ENCODE measurements at places on chromosomes 5 and 9. TPM values are rescaled to one million over a fixed set of nuclear protein-coding genes. Genes with fewer than 3 reads are reported as not detected.

GRCh38 chr5:106489004-106489403 is 1181.7 kb downstream of the EFNA5 start:
- H3K36me3 ChIP-seq: no peaks in the 10 kb centered on the region
- no peaks in the 10 kb centered on the region for H3K27me3 ChIP-seq
- no peak for DNase-seq

DNA sequence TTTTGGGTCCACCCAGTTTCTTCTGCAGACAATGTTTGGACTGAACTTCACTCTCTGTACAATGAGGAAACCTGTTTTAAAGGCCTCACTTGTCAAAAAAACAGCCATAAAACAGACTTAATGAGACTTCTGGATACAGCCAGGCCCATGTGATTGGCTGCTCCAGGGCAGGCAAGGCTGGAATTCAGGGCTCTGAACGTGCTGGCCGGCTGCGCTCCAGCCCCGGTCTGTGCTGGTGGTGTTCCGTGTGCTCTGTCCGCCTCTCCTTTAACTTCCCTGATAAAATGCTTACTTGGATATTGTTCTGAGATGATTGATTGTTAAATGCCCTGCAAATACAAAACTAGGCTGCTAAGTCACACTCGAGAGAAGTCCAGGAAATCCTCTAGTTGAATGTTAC is 131.2 kb upstream of the KLF4 start:
- H3K27me3 ChIP-seq: no peaks in the 10 kb centered on the region
- no peaks in the 10 kb centered on the region for H3K36me3 ChIP-seq
- peaks cover 29% of the 10 kb centered on the region for H3K4me1 ChIP-seq
- peak overlapping the region; percentile 27 for H3K27ac ChIP-seq

Gene C1QTNF2
- total RNA-seq: 1.7 TPM

GRCh38 chr5:115840873-115841272 is 492 bp downstream of the ATG12 start:
- DNase-seq: no peak
- H3K36me3 ChIP-seq: peaks cover 17% of the 10 kb centered on the region
- peak overlapping the region; percentile 86 for H3K4me3 ChIP-seq
- peaks cover 61% of the 10 kb centered on the region for H3K4me1 ChIP-seq

DNA sequence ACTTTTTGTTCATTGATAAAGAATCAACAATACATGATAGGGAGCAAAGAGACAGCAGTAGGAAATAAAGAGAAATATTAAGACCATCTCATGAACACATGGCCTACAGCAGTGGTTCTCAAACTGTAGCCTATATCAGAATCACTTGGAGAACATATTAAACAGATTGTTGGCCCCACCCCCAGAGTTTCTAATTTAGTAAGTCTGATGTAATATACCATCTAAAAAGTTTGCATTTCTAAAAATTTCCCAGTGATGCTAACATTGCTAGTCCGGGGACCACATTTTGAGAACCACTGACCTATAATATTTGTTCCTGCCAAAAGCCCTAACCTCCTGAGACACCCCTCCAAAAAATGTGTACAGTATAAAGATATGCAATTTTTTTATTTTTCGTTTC is 306.2 kb upstream of the NREP start:
- H3K4me3 ChIP-seq: no peak overlapping the region
- H3K36me3 ChIP-seq: no peaks in the 10 kb centered on the region
- H3K27ac ChIP-seq: no peak overlapping the region
- H3K4me1 ChIP-seq: no peaks in the 10 kb centered on the region
- DNase-seq: no peak
- H3K27me3 ChIP-seq: no peaks in the 10 kb centered on the region

Gene PRLR
- 13.3 TPM for total RNA-seq

Gene PLEKHG4B
- total RNA-seq: 0.74 TPM

GRCh38 chr5:58475404-58475803 is 15.5 kb upstream of the PLK2 start:
- no peaks in the 10 kb centered on the region for H3K27me3 ChIP-seq
- no peaks in the 10 kb centered on the region for H3K36me3 ChIP-seq
- no peaks in the 10 kb centered on the region for H3K4me1 ChIP-seq
- no peak overlapping the region for H3K27ac ChIP-seq
- H3K4me3 ChIP-seq: no peak overlapping the region

GRCh38 chr5:128644863-128645262 is 106.8 kb upstream of the FBN2 start:
- H3K36me3 ChIP-seq: no peaks in the 10 kb centered on the region
- H3K27ac ChIP-seq: no peak overlapping the region
- H3K4me1 ChIP-seq: no peaks in the 10 kb centered on the region
- no peak for DNase-seq
- H3K4me3 ChIP-seq: no peak overlapping the region

GRCh38 chr9:38066914-38067858 is 1.8 kb downstream of the SHB start:
- H3K4me3 ChIP-seq: peak overlapping the region; percentile 91
- peak overlapping the region; percentile 87 for H3K27ac ChIP-seq
- no peak for DNase-seq
- H3K27me3 ChIP-seq: no peaks in the 10 kb centered on the region
- no peaks in the 10 kb centered on the region for H3K36me3 ChIP-seq
- H3K4me1 ChIP-seq: peaks cover 56% of the 10 kb centered on the region

- no peaks in the 10 kb centered on the region for H3K36me3 ChIP-seq
- no peak overlapping the region for H3K4me3 ChIP-seq
- no peaks in the 10 kb centered on the region for H3K27me3 ChIP-seq
- DNase-seq: no peak
- H3K4me1 ChIP-seq: peaks cover 83% of the 10 kb centered on the region
- no peak overlapping the region for H3K27ac ChIP-seq
These were observed 7.5 kb downstream of the NDFIP1 start for GRCh38 chr5:142115937-142116614.

Gene LRRC26
- not detected for total RNA-seq

DNA sequence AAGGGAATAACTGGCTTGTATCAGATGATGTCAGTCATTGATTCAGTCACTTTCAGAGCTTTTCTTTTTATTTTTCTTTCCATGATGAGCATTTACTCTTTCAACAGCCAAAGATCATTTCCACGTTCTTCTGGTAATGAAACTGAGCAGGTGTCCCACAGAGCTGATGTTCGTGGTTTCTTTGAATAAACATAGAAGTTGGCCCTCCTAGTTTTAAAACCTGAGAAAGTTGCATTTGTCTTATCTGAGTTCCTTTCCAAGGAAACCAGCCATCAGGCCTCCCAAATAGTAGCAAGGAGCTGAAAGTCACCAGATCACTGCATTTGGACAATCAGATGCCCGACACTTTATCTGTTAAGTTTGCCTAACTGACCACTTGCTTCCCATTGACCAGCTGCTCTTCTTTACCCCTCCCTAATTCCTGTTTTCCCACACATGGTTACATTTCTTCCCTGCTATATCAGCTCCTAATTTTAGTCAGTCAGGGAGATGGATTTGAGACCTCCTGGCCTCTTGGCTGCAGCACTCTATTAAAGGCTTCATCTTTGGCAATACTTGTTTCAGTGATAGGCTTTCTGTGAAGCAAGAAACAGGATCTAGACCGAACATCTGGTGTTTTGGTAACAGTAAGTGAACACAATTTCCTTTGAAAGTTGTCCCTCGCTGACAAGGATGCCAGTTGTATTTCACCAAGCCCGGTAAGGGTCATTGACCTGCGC is 420.8 kb downstream of the CHSY3 start:
- H3K27me3 ChIP-seq: no peaks in the 10 kb centered on the region
- no peak overlapping the region for H3K4me3 ChIP-seq
- no peaks in the 10 kb centered on the region for H3K4me1 ChIP-seq
- no peak for DNase-seq
- no peak overlapping the region for H3K27ac ChIP-seq

Gene NDUFS6
- total RNA-seq: 26.8 TPM

GRCh38 chr9:136544548-136544963 is 1.3 kb downstream of the NOTCH1 start:
- DNase-seq: no peak
- peak overlapping the region; percentile 96 for H3K27ac ChIP-seq
- H3K4me1 ChIP-seq: peaks cover 82% of the 10 kb centered on the region

DNA sequence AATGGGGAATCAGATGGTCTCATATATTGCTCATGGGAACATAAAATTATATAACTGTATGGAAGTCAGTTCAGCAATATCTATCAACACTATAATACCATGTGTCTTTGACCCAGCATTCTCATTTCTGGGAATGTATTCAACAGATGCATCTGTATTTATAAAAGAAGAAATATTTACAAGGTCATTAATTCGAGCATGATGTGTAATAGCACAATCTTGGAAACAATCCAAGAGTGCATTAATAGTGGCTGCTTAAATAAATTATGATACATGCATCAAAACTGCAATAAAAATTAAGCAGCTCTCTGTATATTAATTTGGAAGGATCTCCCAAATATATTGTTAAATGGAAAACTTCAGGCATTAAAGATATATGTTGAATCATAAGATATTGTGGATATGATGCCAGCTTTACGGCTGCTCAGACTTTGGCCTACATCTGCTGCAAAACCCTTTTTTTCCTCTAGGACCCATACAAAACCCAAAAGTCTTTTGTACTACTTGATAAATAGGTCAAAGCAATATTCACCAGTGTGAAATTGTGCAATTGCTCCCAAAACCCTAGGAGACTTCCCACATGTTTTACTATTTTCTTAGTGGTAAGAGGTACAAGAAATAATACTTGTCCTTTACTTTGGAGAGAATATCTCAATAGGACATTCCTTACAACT is 45.3 kb upstream of the ISOC1 start:
- H3K27me3 ChIP-seq: no peaks in the 10 kb centered on the region
- no peak for DNase-seq
- no peak overlapping the region for H3K27ac ChIP-seq
- peaks cover 18% of the 10 kb centered on the region for H3K4me1 ChIP-seq

Gene TEX48
- total RNA-seq: not detected

Gene OR1Q1
- total RNA-seq: not detected

Gene SOX30
- total RNA-seq: not detected

Gene OTULINL
- total RNA-seq: 8.8 TPM

GRCh38 chr5:37893434-37894134 is 53.7 kb upstream of the GDNF start:
- no peaks in the 10 kb centered on the region for H3K4me1 ChIP-seq
- H3K36me3 ChIP-seq: no peaks in the 10 kb centered on the region
- no peaks in the 10 kb centered on the region for H3K27me3 ChIP-seq

Gene MARVELD2
- total RNA-seq: 6.4 TPM

Gene TEK
- 12.5 TPM for total RNA-seq

DNA sequence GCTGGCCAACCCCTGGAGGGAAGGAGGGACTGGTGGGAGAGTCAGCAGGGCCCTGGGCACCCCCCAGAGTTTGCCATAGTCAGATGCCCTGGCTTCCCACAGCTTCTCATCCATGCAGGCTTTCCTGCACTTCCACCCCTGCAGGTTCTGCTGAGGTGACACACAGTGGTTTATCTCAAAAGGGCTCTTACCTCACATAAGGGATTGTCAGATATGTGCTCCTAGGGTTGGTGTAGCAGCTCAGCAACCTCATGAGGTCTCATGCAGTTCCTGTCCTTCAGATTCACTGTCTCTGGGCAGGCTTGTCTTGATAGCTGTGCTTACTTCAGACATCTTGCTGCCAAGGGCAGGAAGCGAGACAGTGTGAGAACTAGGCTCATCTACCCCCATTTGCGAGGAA is 143.4 kb downstream of the KDM4C start:
- no peak for DNase-seq
- H3K27me3 ChIP-seq: no peaks in the 10 kb centered on the region
- H3K4me1 ChIP-seq: peaks cover 6% of the 10 kb centered on the region
- H3K27ac ChIP-seq: no peak overlapping the region
- H3K4me3 ChIP-seq: no peak overlapping the region

Gene PCDHGA12
- total RNA-seq: 10.6 TPM

Gene SLC36A3
- total RNA-seq: not detected

Gene C9orf153
- total RNA-seq: not detected

Gene CTXN3
- total RNA-seq: not detected

- DNase-seq: no peak
- H3K27me3 ChIP-seq: no peaks in the 10 kb centered on the region
- H3K4me1 ChIP-seq: no peaks in the 10 kb centered on the region
- H3K36me3 ChIP-seq: peaks cover 4% of the 10 kb centered on the region
These were observed 15.7 kb downstream of the NUDT12 start for GRCh38 chr5:103546858-103547257.

Gene SPINK6
- not detected for total RNA-seq

Gene SLC4A9
- 0.25 TPM for total RNA-seq

DNA sequence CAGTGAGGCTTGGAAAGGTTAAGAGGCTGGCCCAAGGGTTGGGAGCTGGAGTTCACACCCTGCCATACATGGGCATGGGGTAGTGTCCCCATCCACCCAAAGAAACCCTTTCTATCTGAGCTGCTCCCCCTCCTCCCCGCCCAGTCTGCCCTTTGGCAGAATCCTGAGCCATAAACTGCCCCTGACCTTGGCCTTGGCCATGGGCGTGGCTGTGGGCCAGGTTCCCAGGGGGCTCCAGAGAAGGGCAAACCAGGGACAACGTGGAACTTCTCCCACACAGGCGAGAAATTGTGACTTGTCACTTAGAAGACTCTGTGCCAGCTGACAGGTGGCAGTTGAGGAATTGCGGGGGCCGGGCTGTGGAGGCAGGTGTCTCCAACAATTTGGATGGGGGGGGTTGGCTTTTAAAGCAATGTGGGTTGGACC is 4.8 kb downstream of the FAM78A start:
- no peaks in the 10 kb centered on the region for H3K27me3 ChIP-seq
- no peak overlapping the region for H3K4me3 ChIP-seq
- H3K4me1 ChIP-seq: peaks cover 4% of the 10 kb centered on the region
- no peak for DNase-seq

Gene ZNF454
- total RNA-seq: 3.4 TPM

DNA sequence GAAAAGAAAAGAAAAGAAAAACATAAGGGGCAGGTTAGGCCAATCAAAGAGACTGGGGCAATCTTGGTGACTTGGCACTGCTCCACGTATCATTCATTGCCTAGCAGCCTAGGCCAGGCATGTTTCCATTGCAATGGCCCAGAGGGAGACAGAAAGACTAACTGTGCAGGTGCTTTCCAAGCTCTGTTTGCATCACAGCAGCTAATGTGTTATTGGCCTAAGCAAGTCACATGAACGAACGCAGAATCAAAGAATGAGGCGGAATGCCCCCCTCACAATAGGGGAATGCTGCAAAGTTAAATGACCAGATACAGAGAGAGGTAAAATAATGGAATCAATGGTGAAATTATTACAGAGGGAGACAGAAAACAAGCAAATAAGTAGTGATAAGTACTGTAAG is 11.1 kb upstream of the VPS13A start:
- no peak for DNase-seq
- no peaks in the 10 kb centered on the region for H3K27me3 ChIP-seq
- H3K4me1 ChIP-seq: peaks cover 6% of the 10 kb centered on the region
- no peaks in the 10 kb centered on the region for H3K36me3 ChIP-seq

- DNase-seq: no peak
- no peak overlapping the region for H3K27ac ChIP-seq
- H3K36me3 ChIP-seq: no peaks in the 10 kb centered on the region
- H3K4me3 ChIP-seq: no peak overlapping the region
These were observed 22.2 kb downstream of the SHB start for GRCh38 chr9:38046661-38047300.

All from vagina (tissue), 2 donors.